ENCODE measurements at places on chromosomes 13 and 19.
A peak's percentile ranks its signal among the peaks of the same experiment; 100 is the strongest.

DNA sequence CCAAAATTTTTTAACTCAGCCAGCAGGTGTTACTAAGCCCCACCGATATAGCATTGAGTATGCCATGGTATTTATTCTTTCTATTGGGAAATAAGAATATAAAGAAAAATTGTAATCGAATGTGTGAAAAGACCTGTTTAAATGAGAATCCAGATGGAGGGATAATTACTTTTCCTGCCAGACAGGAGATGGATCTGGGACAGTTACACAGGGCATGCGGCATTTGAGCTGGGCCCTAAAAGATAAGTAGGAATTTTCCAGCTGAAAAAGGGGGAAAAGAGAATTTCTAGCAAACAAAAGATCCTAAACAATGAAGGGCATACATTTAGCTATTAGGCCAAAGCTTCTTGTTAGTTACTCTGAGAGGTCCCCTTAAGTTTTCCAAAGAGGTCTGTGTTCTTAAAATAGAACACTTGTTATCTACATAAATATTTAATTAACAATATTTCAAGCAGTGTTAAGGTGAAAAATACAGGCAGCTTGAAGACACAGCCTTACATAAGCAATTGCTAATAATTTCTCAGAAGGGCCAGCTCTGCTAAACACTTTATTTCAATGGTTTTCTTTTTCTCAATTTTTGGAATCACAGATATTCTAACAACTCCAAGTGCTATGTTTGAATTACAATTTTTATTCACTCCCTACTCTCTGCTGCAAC is 63.7 kb downstream of the TBC1D4 start:
- DNase-seq = no peak

DNA sequence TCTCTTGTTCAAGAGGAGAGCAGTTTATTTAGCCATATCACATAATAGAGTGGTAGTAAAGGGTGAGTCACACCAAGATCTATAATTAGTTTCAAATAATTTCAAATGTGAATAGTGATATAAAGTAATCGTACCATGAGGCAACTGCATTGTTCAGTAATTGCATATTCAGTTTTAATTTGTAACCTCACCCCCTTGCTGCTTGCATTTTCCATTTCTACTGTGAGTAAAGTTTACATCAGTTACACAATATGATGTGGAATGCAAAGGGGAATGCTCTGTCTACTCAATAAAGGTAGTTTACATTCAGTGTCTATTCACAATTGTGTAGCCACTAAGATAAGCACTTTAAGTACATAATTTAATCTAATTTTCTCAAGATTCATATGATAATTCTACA is 1695.7 kb upstream of the SPRY2 start:
- DNase-seq = no peak

- no peak for DNase-seq
These were observed 249.6 kb downstream of the ENOX1 start for GRCh38 chr13:43537124-43537523.

DNA sequence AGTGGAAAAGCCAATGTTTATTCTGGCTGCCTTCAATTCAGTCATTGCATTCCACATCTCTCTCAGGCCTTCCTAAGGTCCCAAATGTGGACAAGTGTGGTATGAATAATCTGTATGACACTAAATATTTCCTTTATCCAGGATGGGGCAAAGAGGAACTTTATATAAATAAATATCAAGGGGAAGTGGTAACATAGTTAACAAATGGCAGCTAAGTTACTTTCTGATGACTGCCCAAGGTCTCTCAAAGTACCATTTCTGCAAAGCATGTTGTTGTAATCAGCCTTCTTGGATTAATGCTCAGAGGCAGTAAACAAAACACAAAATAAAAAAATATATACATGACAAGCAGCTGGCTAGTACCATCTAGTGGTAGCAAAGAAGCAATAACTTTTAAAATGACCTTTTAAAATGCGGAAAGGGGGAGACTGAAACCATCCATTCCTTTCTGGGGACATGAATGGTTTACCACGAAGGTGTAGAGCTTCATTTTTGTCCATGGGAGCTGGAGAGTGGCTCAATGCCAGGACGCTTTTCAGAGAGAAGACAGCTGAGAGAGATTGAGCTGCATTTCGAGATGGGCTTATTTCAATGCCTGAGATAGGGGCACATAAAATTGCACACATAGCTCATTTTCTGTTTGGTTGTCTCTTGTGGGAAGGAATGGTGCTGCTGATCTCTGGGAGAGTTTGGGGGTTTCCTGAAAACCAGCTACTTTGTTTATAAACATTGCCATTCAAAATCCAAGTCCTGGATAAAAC is 259.2 kb downstream of the RFC3 start:
- DNase-seq = no peak

DNA sequence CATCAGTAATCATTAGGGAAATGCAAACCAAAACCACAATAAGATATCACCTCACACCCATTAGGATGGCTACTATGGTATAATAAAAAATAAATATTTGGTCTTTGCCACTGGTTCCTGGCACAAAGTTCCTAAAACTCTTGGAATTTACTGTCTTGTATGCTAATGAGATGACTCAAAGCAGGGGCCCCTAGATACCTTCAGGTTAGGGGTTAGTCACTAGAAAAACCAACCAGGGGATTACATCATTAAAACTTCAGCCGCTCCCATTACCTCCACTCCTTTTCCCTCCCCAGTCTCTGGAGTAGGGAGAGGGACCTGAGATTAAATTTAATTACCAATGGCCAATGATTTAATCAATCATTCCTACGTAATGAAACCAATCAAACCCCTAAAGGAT is 49.6 kb downstream of the THSD1 start:
- DNase-seq = no peak

DNA sequence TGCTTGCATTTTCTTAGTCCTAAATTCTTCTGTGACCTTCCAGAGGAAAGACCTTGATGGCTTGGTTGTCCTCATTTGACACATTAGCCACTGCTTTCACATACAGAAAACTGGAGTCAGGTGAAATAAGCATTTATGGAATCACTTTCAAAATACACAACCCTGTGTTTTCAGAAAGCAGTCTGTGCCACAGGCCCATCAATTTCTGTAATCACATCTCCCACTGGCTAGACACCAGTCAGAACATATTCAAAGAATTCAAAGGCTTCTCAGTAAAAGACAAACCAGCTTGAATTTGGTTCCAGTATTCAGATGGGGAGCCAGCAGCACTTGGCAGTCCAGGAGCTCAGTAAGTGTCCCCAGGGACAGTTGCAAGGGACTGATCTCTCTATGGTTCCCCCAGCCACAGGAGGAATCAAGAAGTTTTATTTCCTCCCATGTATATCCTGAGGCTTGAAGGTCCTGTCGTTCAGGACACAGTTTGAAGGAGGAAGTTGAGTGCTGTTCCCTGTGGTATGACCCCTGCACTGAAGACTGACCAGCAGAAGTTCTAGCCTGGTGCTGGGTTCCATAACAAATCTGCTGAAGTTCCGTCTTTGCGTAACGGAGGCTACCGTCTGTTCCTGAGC is 214.3 kb downstream of the FOXO1 start:
- DNase-seq = no peak

GRCh38 chr19:41323430-41324125 is 13.6 kb downstream of the CCDC97 start:
- DNase-seq = no peak

DNA sequence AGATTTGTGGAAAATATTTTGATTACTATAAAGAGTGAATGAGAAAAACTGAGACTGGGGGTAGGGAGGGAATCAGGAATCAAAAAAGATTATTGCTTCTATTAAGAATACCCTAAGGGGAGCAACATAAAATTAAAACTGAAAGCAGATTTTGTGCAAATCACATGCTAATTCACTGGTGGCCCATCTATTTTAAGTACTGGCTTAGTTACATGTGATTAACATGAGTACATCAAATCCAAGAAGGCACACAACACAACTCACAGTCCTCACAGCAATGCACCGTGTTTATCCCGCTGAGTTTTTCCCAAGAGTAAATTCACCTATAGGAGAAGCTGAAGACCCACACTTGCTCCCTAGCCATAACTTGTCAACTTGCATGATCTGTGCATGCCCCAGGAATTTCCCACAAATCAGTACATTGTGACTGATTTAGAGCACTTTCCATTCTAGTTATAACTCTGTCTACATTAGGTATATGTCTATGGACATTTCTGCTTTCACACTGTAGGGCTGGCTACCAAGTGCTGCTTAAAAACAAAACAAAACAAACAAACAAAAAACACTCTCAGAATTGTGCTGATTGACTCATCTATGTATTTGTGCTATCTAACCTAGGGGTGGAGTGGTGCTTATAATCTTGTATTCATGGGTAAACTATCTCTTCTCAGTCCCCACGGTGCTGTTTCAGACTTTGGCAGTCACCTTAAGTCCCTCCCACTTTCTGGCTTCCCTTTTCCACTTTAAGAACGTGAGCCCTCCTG is 24.3 kb downstream of the AMER2 start:
- no peak for DNase-seq

- no peak for DNase-seq
These were observed 311.4 kb upstream of the ATXN8OS start for GRCh38 chr13:69796256-69796655.

DNA sequence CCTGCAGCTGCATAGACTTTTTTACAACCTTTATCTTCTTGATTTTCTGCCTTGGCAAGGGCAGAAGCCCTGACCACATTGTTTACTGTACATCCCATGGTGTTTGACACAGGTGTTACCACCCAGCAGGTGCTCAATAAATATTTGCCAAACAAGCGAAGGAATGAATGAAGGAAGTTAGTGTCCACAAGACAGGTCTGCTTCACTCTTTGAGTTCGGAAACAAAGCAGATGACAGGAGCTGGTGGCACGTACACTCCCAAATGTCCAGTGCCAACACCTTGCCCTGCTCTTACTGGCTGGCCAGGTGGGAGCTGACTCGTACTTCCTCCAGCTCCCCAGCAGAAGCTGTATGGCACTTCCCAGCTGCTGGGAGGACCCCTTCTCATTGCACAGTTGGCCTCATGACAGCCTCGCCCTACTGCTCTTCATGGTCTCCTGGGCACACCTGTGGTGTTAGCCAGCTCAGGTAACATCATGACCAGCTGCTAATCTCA is 22.0 kb upstream of the MUC16 start:
- DNase-seq = no peak

GRCh38 chr19:28264556-28264955 is 948.4 kb downstream of the UQCRFS1 start:
- no peak for DNase-seq

DNA sequence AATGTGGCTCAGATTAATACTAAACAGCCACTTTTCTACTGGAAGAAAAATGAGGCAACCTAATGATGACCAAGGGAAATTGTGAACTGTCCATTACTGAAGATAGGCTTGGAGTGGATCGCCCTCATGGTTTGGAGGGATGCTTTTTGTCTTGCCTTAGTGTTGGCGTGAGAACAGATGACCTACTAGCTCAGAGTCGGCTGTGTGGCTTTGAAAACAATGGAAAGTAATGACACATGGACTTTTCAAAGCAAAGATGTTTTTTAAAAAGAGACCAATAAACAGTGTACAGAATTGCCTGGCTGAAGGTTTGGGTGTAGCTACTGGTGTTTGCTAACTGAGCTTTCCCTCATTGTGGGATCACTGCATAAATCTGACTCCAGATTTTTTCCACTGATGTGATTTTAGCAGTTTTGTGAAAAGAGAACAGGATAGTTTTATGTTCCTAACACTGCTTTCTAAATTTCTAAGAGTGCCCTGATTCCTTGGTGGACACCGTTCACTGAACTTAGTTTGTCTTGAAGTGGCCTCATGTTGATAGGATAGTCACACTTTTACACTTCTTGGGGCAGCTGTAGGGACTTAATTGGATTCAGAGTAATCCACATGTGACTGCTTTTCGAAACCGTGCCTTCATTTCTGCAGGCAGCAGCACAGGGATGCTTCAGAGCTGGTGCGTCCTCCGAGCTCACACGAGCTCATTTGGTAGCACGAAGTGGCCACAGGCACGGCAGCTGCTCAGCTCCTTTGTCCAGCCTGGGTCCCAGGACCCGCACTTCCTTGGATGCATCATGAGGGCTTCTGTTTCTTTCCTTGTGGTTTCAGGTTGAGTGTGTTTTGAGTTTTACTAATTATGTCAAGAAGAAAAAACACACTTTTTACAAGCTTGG is 4.3 kb downstream of the CEBPG start:
- DNase-seq = no peak

- DNase-seq = no peak
These were observed 277.2 kb downstream of the NALCN start for GRCh38 chr13:101139081-101139480.

DNA sequence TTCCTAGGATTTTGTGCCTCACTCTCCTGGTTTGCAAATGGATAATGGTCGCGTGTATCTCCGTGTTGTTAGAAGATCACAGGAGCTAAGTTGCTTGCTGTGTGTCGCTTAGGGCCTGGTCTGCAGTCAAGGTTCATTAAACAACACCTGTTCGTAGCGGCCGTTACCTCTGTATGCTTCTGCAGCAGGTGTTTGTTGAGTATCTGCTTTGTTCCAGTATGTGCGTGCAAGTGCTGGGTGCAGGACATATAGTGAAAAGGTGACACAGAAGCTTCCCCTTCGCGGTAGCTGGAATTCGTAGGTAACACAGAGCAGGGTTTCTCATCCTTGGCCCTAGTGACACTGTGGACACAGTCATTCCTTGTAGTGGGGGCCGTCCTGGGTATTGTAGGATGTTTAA is 5.4 kb downstream of the MED25 start:
- DNase-seq = no peak

- DNase-seq = peak; percentile 73
These were observed at the start of gene ZNF181 for GRCh38 chr19:34733746-34734536. Gene ZNF181, plus strand, starts transcription at chr19:34734243. Its CDS starts 795 bp downstream, at chr19:34735038.

GRCh38 chr19:54573330-54573872 is at the start of gene LILRA2:
Gene LILRA2, plus strand, starts transcription at chr19:54573790. Its CDS starts 89 bp downstream, at chr19:54573879.
- no peak for DNase-seq

GRCh38 chr13:77328819-77329132 is 1.9 kb upstream of the MYCBP2 start:
- DNase-seq = no peak

DNA sequence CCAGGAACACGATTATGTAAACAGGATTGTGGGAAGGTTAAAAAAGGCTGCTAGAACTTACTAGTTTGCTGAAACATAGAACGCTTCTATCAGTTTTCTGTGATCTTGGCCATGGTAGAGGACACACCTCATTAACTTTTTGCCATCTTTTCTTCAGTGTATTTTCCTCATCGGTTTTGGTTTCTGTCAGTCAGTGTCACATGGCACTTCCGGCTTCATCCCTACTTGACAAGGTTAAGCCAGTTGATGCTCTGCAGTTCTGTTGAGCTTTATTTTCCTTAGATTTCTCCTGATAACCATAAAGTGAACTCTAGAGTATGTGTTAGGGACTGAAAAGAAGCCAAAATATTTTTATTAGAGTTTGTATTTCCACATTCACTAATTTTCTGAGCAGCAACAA is 147.5 kb downstream of the NDFIP2 start:
- no peak for DNase-seq

- DNase-seq = no peak
These were observed 26.8 kb downstream of the RASA3 start for GRCh38 chr13:114105521-114106225.

GRCh38 chr13:19156013-19156825 is 25.4 kb downstream of the TUBA3C start:
- DNase-seq = no peak

- no peak for DNase-seq
These were observed 22.4 kb downstream of the PRR12 start for GRCh38 chr19:49613374-49613773.

- no peak for DNase-seq
These were observed 8.9 kb upstream of the CYP4F3 start for GRCh38 chr19:15631817-15632216.

GRCh38 chr19:5046339-5047039 is 77.6 kb downstream of the KDM4B start:
- no peak for DNase-seq

All from activated CD4-positive, alpha-beta T cell treated with anti-CD3 and anti-CD28 coated beads for 24 hours (primary cell).